Stimulated activated CD4-positive, alpha-beta T cell treated with anti-CD3 and anti-CD28 coated beads, Interleukin-15, amount 100 ng/mL, for 24 hours (primary cell): ENCODE measurements at places on chromosomes 6 and 20.

DNA sequence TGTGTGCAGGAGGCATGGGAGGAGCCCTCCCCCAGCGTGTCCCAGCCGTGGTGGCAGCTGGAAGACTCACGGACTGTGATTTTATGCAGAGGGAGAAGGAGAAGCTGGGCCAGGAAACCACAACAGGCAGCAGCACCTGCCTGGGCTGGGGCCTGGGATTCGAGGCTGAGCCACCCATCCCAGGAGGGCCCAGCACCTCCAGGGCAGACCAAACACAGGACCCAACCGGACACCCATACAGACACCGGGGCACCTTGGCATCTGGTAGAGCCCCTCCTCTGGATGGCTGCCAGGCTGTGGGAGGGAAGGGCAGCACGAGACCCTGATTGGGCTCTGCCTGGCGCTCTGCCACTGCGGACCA lies 41.7 kb upstream of the CHRNA4 start:
- no peak for DNase-seq

DNA sequence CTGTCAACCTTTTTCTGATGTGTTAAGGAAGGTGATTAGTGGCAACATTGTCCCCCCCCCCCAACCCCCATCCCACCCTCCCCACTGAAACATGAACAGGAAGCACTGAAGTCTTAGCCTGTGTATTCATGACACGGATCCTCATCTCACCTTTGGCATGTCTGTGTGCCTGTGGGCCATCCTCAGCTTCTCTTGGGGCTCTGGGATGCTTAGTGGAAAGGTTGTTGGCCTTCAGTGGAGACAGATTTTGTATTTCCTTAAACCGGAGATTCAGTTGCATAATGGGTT lies 93.6 kb downstream of the RREB1 start:
- no peak for DNase-seq

DNA sequence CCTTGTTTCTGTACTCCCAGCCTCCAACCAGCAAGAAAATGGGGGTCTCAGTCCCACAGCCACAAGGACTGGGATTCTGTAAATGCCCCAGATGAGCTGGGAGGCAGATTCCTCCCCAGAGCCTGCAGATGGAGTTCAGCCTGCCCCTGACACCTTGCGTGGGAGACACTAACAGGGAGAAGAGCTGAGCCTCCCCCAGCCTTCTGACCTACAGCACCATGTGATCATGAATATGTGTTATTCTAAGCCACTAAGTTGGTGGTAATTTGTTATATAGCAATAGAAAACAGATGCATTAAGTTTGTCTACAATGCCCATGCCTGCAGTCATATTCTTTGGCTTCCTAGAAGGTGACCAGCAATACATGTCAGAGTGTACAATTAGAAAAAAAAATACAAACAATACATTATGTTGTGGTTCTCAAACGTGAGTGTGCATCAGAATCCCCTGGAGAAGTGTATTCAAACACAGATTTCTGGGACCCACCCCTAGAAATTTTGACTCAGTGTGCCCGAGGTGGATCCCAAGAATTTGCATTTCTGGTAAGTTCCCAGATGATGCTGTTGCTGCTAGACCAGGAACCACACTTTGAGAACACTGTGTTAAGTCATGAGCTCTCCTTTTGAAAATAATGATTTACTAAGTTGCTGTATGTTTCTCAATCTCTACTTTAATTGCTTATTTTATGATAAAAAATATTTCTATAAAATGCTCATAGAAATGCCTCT lies 39.9 kb downstream of the SLC22A3 start:
- no peak for DNase-seq

GRCh38 chr6:44439270-44440045 lies 52.0 kb downstream of the CDC5L start:
- no peak for DNase-seq

DNA sequence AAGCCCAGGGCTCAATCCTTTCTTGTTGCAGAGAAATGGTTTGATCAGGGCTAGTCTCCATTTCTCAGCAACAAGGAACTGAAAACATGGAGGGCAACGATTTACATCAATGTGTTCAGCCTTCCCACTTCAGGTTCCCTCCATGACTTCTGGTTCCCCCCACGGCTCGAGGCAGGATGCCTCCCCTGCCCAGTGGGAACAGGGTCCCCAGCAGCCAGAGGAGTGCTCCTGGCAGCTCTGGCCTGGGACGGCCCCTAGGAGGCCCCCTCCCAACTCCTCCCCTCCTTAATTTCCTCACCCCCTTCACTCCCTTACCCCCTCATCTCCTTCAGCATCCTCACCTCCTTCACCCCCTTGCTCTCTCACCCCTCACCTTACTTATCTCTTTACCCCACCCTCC lies 283.8 kb downstream of the CDC5L start:
- DNase-seq = no peak

GRCh38 chr6:13397359-13398068 lies 69.2 kb upstream of the TBC1D7 start:
- no peak for DNase-seq

GRCh38 chr20:62174870-62175624 lies 7.8 kb upstream of the MTG2 start:
- DNase-seq = no peak

- DNase-seq = no peak
These were observed 48.4 kb upstream of the EZR start for GRCh38 chr6:158867381-158868121.

- no peak for DNase-seq
These were observed 28.4 kb upstream of the MAFB start for GRCh38 chr20:40717343-40717865.

- peak; percentile 61 for DNase-seq
These were observed 16.6 kb upstream of the CCND3 start for GRCh38 chr6:41958022-41958856.

DNA sequence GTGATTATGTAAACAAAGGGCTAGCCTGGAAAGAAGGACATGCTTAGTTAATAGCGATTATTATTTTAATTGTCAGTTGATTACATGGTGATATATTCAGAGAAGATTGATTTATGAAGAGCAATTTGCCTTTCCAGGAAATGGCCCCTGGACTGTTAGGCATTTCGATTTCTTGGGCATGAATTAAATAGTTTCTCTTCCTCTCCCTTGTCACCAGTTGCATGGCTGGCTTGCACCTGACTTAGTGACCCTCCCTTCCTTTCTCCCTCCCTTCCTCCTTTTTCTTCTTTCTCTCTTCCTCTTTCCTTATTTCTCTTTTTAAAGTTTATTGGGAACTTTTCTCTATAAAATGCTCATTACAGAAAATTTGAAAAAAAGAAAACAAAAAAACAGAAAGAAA lies 235.4 kb downstream of the CDC5L start:
- no peak for DNase-seq

DNA sequence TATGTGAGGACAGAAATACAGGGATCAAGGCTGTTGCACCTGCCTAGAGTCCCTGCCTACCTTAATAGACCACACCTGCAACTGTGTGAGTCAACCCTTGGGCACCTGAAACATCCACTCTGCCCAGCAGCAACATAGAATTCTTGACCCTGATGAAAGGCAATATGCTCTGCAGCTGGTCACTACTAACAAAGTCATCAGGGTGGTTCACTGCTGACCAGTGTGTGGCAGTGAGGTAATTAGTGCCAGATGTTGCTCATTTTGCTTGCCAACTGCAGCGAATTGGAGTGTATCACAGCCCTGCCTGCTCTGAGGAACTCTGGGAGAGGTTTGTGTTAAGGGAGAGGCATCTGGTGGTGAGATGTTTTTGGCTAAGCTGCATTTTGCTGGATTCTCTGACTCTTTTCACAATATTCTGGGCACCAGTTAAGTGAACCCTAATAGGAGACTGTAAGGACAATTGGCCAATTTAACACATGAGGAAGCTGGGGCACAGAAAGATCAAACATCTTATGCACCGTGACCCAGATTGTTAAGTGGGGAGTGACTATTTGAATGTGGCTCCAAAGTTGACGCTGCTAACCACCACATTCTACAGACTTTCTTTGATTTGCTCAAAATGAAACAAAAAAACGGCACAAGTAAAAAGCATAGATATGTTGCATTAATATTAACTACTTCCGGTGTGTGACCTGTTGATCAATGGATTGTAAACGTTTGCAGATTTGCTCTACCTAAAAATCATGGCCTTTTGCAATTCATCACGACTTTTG lies 61.9 kb upstream of the OPRM1 start:
- no peak for DNase-seq

DNA sequence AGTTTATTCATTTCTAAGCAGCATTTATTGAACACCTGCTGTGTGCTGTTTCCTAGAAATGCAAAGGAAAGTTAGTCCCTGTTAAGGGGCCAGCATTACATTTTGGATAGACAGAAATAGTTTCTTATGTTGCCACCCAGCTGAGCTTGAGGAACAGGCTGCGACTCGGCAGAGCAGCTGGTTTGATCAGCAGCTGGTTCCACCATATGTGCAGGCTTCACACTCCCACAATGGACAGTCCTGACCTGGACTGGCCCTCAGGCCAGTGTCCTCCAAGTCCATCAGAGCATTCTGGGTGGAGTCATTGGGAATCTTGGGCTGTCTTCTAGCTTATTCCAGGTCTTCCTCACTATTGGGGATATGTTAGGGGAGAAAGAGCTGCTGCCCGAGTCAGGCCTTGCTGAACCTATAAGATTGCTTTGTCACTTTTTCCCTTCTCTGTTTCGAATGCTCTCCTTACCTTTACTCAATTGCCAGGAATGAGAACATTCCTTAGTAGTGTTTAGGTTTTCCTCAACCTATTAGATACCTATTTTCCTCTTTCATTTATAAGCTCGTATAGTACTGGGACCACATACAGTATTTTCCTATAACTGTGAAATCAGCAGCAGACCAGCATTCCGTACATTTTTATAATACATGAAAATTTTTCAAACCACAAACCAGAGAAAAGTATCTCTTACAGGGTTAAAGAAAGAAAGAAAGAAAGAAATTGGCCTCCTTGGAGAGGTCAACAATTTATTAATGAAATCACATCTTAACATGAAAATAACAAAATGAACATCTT lies 203.0 kb downstream of the FARS2 start:
- DNase-seq = no peak

- DNase-seq = no peak
These were observed 38.3 kb downstream of the SNX3 start for GRCh38 chr6:108222504-108222903.

GRCh38 chr6:20606831-20607230 lies 72.6 kb downstream of the CDKAL1 start:
- DNase-seq = no peak

- DNase-seq = no peak
These were observed 29.1 kb upstream of the SCRT2 start for GRCh38 chr20:704726-705125.

GRCh38 chr6:157831424-157832249 lies 8.6 kb downstream of the SNX9 start:
- no peak for DNase-seq

DNA sequence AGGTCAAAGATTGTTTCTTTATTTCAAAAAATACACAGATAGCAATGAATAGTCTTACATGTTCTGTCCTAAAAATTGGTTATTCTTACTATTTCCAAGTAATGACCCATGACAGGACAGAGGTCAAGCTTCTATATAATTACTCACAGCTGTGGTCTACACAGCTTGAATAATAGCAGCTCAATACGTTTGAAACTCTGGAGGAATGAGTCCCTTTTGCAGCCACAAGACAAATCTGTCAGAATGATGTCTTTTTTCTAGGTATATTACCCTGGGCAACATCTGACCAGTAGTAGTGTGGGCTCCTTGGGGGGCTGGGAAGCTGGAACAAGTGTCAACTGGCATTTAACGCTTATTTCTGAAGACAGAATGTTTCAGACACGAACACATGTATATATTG lies 84.9 kb upstream of the HTR1B start:
- DNase-seq = no peak

GRCh38 chr6:110421749-110422443 lies 6.5 kb upstream of the DDO start:
- no peak for DNase-seq

DNA sequence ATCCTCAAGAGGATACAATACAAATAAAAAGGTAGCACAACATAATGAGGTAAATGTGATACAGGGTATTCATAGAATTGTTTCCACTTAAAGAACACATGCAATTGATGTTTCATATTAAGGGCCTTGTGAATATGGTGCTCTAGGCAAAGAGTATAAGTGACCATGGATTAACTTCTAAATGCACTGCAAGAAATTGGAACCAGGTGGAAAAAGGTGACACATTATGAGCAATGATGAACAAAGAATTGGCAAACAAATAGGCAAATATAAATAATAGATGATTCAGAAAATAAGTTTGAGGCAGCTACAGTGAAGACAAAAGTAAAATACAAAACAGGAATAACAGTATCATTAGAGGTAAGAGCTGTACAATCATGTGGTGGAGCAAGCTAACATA lies 192.0 kb downstream of the GRIK2 start:
- DNase-seq = no peak

GRCh38 chr6:17172836-17173470 lies 71.1 kb downstream of the STMND1 start:
- DNase-seq = no peak

GRCh38 chr20:25045343-25045712 lies 12.6 kb downstream of the ACSS1 start:
- no peak for DNase-seq

DNA sequence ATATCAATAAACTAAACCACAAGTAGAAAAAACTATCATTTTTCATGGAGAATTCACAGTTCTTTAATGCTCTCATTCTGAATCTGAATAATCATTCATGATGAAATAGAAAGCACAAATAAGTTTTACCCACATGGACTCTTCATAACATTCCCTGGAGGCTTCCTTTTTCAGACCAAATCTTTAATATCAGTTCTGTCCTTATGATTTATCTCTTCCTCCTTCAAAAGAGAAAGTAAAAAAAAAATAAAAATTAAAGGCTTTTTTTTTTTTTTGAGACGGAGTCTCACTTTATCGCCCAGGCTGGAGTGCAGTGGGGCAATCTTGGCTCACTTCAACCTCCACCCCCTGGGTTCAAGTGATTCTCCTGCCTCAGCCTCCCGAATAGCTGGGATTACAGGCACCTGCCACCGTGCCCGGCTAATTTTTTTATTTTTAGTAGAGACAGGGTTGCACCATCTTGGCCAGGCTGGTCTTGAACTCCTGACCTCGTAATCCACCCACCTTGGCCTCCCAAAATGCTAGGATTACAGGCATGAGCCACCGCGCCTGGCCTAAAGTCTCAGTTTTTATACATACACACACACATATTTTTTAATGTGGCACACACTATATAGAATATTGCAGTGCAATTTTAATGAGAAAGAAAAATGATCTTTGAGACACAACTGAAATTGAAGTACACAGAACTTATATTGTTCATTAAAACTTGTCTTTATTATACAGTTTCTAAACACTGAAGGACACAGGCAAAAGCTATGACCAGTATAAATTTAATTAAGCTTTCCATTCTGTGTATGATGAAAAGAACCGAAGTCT lies 31.9 kb upstream of the ZNF217 start:
- no peak for DNase-seq

- no peak for DNase-seq
These were observed 13.5 kb downstream of the STK35 start for GRCh38 chr20:2114990-2115681.

GRCh38 chr6:42453654-42454427 lies 2.1 kb upstream of the TRERF1 start:
- peak; percentile 24 for DNase-seq

GRCh38 chr20:41510224-41510623 lies 108.0 kb downstream of the CHD6 start:
- no peak for DNase-seq

- no peak for DNase-seq
These were observed 486.1 kb upstream of the BTBD3 start for GRCh38 chr20:11431621-11432020.

GRCh38 chr6:119493980-119494379 lies 144.4 kb upstream of the MAN1A1 start:
- DNase-seq = no peak

- no peak for DNase-seq
These were observed 25.7 kb upstream of the IGF2R start for GRCh38 chr6:159943101-159943632.

GRCh38 chr6:144725736-144726522 lies 440.8 kb downstream of the UTRN start:
- peak; percentile 10 for DNase-seq

GRCh38 chr6:155604991-155605390 lies 149.4 kb upstream of the NOX3 start:
- no peak for DNase-seq
